ENCODE measurements at places on chromosomes 12 and 14. TPM values are rescaled to one million over a fixed set of nuclear protein-coding genes. Genes with fewer than 3 reads are reported as not detected.

Gene CCDC198
- total RNA-seq = 11.2 TPM

GRCh38 chr14:29895591-29896083 lies 32.0 kb downstream of the PRKD1 start:
- H3K27ac ChIP-seq = no peak overlapping the region
- no peak for DNase-seq
- H3K27me3 ChIP-seq = no peaks in the 10 kb centered on the region
- H3K36me3 ChIP-seq = no peaks in the 10 kb centered on the region

Gene CCDC175
- total RNA-seq = not detected

DNA sequence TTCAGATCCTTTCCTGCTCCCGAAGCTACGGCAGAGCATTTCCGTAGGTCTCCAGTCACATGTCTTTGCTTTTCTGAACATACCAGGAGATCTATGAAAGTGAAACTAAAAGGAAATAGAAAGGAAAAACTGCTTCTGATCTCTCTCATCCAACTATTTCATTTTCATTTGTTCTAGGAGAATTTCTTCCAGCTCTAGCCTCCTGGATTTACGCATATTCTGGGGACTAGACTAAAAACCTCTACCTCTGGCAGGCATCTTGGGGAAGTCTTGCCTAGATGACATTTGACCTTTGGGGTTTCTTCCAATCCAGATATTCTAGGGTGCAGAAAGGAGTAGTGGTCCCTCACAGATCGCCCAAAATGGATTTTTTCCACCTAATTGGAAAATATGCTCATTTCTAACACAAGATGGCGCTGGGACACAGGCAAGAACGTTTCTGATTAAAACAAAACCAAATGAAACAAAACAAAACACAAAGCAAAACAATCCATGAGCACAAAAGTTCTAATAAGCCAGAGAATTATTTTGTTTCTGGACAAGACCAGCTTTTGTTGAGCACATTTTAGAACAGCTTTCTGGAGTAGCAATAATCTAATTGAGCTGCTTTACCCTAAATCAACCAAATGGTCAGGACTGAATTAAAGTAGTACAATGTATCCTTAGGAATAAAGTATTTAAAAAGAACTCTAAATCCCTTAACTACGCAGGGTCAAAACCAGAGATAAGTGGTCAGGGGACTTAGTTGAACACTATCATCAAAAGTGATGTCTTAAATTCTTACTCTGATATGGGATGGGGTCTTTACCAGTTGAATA lies 12.3 kb upstream of the PARP11 start:
- H3K27me3 ChIP-seq = peaks cover 2% of the 10 kb centered on the region
- no peaks in the 10 kb centered on the region for H3K4me1 ChIP-seq
- H3K36me3 ChIP-seq = no peaks in the 10 kb centered on the region
- DNase-seq = no peak
- no peak overlapping the region for H3K27ac ChIP-seq

DNA sequence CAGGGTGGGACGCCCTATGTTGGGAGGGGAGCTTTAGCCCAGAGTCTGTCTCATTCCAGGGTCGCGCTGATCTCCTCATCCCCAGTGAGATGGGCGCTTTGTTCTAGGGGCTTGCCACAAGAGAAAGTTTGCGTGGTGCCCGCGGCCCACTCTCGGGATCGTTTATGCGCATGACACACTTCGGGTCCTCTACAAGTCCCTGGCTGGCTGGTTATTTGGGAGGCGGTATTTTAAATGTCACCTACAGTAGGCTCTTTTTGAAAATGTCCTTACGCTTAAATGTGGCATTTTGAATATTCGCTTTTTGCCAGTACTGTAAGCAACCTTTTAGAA lies 541 bp downstream of the GOLT1B start:
- DNase-seq = no peak
- peak overlapping the region; percentile 56 for H3K27ac ChIP-seq
- no peaks in the 10 kb centered on the region for H3K27me3 ChIP-seq
- peaks cover 4% of the 10 kb centered on the region for H3K4me1 ChIP-seq

GRCh38 chr12:62873116-62873825 lies 61.7 kb downstream of the PPM1H start:
- DNase-seq = no peak
- H3K27me3 ChIP-seq = no peaks in the 10 kb centered on the region
- no peaks in the 10 kb centered on the region for H3K4me1 ChIP-seq
- H3K36me3 ChIP-seq = no peaks in the 10 kb centered on the region
- H3K27ac ChIP-seq = no peak overlapping the region

Gene PDE6H
- not detected for total RNA-seq

Gene A2M
- total RNA-seq = 2,199 TPM

- peaks cover 3% of the 10 kb centered on the region for H3K4me1 ChIP-seq
- H3K27me3 ChIP-seq = no peaks in the 10 kb centered on the region
- DNase-seq = peak; percentile 60
- H3K27ac ChIP-seq = no peak overlapping the region
Measured at GRCh38 chr12:127381043-127381668, 885.8 kb upstream of the TMEM132C start.

DNA sequence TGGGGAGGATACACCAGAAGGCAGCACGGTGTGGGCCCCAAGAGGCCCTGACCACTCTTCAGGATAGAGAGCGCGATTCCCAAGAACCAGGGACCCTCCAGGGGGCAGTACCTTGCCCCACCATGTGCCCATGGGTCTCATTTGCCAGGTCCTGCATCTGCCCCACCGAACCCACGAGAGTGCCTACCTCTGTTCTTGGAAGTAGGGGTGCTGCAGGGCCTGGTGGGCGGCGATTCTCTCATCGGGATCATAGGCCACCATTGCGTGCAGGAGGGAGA lies 72.7 kb downstream of the MOK start:
- DNase-seq = no peak
- H3K27me3 ChIP-seq = no peaks in the 10 kb centered on the region
- no peaks in the 10 kb centered on the region for H3K4me1 ChIP-seq
- no peaks in the 10 kb centered on the region for H3K36me3 ChIP-seq
- H3K4me3 ChIP-seq = no peak overlapping the region
- no peak overlapping the region for H3K27ac ChIP-seq

DNA sequence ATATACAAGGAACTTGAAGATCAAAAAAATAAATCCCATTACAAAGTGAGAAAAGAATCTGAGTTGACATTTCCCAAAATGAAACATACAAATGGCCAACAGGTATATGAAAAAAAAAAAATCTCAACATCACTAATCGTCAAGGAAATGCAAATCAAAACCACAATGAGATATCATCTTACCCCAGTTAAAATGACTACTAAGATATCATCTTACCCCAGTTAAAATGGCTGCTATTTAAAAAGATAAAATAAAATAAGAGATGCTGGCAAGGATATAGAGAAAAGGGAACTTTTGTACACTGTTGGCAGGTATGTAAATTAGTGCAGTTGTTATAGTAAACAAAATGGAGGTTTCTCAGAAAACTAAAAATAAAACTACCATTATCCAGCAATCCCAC lies 44.4 kb downstream of the PLEKHG7 start:
- H3K4me3 ChIP-seq = no peak overlapping the region
- H3K27me3 ChIP-seq = no peaks in the 10 kb centered on the region
- H3K4me1 ChIP-seq = no peaks in the 10 kb centered on the region

Gene PIGH
- 22.9 TPM for total RNA-seq

DNA sequence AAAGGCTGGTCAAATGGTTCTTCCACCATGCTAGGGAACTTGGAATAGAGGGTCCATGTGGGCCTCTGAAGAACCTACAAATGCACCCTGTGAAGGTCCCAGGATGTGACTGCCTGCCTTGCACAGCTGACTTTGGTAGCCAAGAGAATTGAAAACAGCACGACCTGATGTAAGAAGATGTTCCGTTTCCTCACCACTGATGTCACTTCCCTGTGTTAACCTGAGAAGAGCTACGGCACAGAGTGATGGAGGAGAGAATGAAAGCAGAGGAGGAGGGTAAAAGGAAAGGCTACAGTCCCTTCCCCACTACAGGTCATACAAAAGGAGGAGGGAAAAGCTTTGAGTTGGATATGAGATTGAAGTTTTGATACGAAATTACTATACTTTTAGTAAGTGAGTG lies 328.8 kb downstream of the RGS6 start:
- no peaks in the 10 kb centered on the region for H3K4me1 ChIP-seq
- no peak for DNase-seq
- H3K36me3 ChIP-seq = no peaks in the 10 kb centered on the region
- no peak overlapping the region for H3K27ac ChIP-seq
- no peak overlapping the region for H3K4me3 ChIP-seq

- peaks cover 4% of the 10 kb centered on the region for H3K27me3 ChIP-seq
- H3K27ac ChIP-seq = no peak overlapping the region
- H3K4me3 ChIP-seq = no peak overlapping the region
- H3K36me3 ChIP-seq = no peaks in the 10 kb centered on the region
- peaks cover 3% of the 10 kb centered on the region for H3K4me1 ChIP-seq
- DNase-seq = no peak
Measured at GRCh38 chr12:65882486-65882885, 58.2 kb downstream of the HMGA2 start.

DNA sequence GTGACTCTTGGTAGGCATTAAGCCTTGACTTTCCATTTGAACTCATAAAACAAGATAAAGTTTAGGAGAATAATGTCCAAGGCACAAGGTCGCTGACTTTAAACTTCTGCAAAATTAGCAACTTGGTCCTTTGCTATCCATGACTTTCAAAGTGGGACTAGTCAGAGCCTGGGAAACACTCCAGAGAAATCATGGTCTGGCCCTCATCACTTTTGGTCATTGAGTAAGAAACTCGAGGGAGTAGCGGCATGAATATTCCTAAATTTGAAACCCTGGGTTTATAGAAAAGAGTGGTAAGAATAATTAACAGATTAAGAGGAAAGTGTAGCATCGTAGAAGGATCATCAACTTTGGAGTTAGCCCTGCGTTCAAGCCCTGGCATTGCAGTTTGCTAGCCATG lies 16.9 kb upstream of the APPL2 start:
- no peak overlapping the region for H3K4me3 ChIP-seq
- H3K36me3 ChIP-seq = no peaks in the 10 kb centered on the region

DNA sequence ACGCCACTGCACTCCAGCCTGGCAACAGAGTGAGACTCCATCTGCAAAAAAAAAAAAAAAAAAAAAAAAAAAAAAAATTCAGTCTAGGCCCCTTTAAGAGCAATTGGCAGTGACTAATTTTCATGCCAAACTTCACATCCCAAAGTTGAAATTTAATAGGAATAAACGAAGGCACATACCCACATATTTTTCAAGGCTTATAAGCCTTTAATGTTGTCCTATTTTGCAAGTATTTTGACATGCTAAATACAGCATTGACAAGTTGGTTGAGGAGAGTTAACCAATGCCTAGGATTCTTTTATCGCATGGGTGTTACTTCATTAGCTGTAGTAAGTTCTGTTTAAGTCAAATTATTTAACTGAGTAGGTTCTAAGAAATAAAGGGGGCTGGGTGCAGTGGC lies 23.5 kb upstream of the HIP1R start:
- no peak for DNase-seq
- no peak overlapping the region for H3K4me3 ChIP-seq
- H3K36me3 ChIP-seq = no peaks in the 10 kb centered on the region
- no peak overlapping the region for H3K27ac ChIP-seq

- no peak for DNase-seq
- no peaks in the 10 kb centered on the region for H3K27me3 ChIP-seq
- H3K27ac ChIP-seq = peak overlapping the region; percentile 20
- H3K36me3 ChIP-seq = no peaks in the 10 kb centered on the region
Measured at GRCh38 chr14:91108941-91109611, 4.8 kb upstream of the DGLUCY start.

Gene CDCA3
- 26.0 TPM for total RNA-seq

DNA sequence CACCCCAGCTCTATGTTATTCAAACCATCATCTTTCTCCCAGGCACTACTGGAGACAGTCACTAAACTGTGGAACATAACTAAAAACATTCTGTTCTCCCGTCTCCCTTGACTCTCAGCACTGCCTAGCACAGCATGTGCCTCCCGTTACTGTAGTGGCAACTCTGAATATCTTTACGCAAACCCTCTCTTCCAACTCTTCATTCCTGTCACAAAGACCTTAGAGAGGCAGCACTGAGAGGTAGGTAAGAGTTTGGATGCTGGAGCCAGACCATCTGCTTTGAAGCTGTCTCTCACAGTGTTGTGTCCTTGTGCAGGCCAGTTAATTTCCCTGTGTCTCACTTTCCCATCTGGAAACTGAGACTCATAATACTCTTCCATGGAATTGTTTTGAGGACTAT lies 108.1 kb downstream of the DIP2B start:
- H3K36me3 ChIP-seq = no peaks in the 10 kb centered on the region
- H3K4me1 ChIP-seq = peaks cover 24% of the 10 kb centered on the region
- H3K27me3 ChIP-seq = no peaks in the 10 kb centered on the region
- no peak for DNase-seq
- H3K27ac ChIP-seq = no peak overlapping the region

- H3K36me3 ChIP-seq = peaks cover 22% of the 10 kb centered on the region
- no peaks in the 10 kb centered on the region for H3K27me3 ChIP-seq
- H3K4me1 ChIP-seq = no peaks in the 10 kb centered on the region
- no peak overlapping the region for H3K4me3 ChIP-seq
- H3K27ac ChIP-seq = no peak overlapping the region
- DNase-seq = no peak
Measured at GRCh38 chr12:108814462-108815211, 42.7 kb downstream of the SSH1 start.

Gene CELA1
- not detected for total RNA-seq

DNA sequence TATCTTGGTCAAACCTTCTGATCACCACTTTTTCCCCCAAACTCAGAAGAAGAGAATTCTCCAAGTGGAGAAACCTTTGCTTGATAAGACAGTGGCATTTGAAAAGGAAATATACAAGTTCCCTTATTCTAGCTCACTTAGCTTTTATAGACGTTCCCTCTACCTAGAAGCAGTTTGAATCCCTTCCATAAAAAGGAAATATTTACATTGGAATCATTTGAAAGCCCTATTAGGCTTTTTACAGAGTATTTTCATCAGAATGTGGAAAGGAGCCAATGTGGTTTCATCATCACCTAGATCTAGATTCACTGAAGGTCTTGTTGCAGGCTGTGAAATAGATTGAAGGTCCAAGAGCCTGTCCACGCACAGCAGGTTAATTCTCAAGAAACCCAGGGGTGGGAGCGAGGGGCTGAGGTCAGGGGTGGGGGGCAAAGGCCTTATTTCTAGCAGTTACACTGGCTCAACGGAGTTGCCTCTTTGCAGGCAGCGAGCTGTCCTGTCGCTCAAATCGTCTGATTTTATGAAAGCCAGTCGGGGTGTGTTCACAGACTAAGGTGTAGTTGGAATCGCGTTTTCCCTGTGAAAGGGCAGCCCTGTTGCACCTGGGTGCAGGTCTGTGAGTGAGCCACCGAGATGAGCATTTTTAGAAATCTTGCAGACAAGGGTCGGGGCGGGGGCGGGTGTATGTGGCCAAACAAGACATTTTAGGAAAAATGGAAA lies 45.6 kb downstream of the AACS start:
- no peak for DNase-seq
- H3K4me3 ChIP-seq = no peak overlapping the region
- peaks cover 8% of the 10 kb centered on the region for H3K4me1 ChIP-seq
- H3K27ac ChIP-seq = no peak overlapping the region

Gene ABCC9
- 55.6 TPM for total RNA-seq

DNA sequence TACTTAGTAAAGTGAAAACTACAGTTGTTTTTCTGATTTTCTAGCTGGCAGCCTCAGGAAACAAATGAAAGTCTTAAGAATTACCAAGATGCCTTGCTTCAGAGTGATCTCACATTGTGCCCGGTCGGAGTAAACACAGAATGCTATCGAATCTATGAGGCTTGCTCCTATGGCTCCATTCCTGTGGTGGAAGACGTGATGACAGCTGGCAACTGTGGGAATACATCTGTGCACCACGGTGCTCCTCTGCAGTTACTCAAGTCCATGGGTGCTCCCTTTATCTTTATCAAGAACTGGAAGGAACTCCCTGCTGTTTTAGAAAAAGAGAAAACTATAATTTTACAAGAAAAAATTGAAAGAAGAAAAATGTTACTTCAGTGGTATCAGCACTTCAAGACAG lies 28.9 kb downstream of the RXYLT1 start:
- peaks cover 2% of the 10 kb centered on the region for H3K36me3 ChIP-seq
- H3K4me1 ChIP-seq = peaks cover 31% of the 10 kb centered on the region
- no peak overlapping the region for H3K4me3 ChIP-seq
- no peaks in the 10 kb centered on the region for H3K27me3 ChIP-seq
